ENCODE measurements at places on chromosomes 5 and 9.

DNA sequence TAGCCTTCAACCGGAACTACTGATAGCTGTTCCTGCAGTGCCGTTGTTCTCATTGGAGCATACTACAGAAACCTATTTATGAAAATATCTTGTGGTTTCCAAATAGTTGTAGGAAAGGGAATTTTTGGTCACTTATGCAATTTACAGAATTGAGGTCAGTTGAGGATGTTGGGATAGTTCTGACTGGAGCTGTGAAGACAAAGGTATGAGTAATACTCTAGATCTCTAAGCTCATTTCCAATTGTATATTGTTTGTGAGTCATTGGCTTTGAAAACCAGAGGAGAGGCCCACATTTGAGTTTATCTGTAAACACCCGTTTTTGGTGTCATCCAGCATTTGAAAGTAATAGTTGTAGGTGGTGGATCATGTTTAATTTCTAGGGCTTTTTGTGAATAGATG lies 561.3 kb upstream of the WWC1 start:
- no peak for DNase-seq

DNA sequence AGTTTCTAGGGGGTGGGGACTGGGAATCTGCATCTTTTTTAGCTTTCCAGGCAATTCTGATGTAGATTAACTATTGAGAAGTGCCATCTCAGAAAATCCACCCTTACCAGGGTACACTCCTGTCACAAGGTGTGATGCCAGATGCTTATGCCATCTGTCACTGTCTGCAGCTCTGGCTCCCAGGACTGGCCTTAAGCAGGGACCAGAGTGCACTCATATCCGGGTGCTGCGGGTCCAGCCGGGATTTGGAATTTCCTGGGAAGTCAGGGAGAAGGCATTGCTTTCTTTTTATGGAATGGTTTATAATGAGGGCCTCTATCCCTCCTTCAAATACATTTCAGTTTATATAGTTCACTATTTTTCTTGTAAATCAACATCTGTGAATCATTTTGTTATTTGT lies 92.6 kb downstream of the TMEM174 start:
- DNase-seq: no peak

- DNase-seq: no peak
These were observed 124.4 kb downstream of the SLC28A3 start for GRCh38 chr9:84216151-84216550.

DNA sequence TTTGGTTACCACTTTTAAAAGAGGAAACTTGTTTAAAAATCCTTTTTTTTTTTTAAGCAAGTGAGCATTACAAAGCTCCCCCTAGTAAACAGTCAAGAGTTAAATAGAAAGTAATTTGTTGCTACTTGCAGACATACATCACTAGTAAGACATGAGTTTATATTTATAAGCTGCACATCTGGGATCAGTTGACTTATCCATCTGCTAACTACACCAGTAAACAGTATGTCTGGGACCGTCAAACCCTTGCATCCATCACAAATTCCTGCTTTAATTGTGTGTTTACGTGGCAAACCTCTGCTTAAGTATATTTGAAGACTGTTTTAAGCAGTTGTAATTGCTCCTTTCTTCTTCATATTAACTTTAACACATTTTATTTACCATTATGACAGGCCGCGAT lies 146.8 kb downstream of the EBF1 start:
- DNase-seq: no peak

GRCh38 chr5:16505140-16505891 lies 39.7 kb upstream of the ZNF622 start:
- no peak for DNase-seq

GRCh38 chr9:111298731-111299598 lies 31.1 kb downstream of the OR2K2 start:
- peak; percentile 26 for DNase-seq

DNA sequence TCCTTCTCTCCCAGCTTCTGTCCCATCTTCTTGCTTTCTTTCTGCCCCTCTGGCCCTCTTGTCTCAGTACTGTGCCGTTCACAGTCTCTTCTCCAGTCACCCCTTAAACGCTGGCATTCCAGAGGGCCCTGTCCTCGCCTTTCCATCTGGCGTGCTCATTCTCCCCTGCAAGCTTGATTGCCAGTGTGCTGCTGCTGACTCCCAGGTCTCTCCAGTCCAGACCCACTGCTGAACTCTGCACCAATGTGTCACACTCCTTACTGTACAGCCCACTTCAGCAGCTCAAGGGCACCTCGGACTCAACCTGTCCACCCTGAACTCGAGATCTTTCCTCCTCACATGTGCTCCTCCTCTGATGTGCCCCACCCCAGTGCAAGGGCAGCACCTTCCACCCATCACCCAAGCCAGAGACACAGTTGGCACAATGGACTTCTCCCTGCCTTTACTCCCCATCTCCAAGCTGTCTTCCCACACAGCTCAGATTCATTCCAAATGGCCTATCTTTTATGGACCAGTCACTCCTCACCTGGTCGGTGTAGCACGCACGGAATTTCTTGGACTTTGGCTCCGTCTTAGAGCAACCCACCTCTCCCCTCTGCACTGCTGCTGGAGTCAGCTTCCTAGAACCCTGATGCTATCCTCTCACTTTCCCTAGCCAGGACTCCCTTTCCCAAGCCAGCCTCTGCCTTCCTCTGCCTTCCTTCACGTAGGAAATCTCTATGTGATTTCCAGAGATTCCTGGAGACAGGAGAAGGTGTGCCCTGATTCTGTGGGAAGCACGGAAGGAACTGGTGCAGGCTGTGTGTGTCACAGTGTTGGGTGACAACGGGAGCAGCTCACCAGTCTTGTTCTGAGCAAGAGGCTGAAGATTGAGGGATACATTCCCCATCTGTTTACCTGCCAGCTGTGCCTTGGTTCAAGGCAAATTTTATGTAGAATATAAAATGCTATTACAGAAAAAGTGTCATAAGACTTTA lies 26.0 kb upstream of the SLC2A8 start:
- no peak for DNase-seq

- DNase-seq: peak; percentile 38
These were observed 66.7 kb upstream of the CAST start for GRCh38 chr5:96595300-96596090.

- no peak for DNase-seq
These were observed 16.8 kb upstream of the CTSL start for GRCh38 chr9:87708986-87709728.

DNA sequence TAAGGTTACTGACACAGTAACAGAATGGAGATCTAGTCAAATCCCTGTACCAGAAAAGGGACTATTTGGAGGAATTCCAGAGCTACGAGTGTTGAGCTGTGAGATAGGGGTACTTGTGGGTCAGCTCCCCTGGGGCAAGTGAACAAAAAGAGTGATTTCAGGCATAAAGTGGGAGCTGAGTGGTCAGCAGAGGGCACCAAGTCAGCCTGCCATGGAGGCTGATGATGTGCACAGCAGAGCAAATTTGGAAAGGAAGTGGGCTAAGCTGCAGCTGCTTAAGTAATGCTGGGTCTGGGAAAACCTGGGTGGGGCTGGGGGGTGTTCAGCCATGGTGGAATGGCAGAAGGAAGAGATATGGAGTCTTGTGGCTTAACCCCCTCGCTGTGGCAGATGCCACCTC lies 327.9 kb downstream of the NTRK2 start:
- DNase-seq: no peak

DNA sequence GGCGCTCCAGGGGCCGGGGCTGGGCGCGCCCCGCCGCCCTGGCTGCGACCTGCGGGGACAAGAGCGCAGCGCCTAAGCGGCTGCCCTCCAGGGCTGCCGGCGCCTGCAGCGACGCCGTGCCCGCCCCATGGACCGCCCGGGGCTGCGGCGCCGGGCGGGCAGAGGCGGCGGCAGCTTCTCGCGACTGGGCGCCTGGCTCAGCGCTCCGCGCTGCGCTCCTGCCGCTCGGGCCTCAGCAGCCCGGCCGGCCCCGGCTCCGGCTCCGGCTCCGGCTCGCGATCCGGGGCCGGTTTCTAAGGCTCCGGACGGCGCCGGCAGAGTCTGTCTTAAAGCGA lies at the start of gene PITX1:
PITX1 (minus strand) TSS at position 328 of the 335 bp plus-strand sequence. CDS start 347 bp downstream, outside the sequence.
- DNase-seq: no peak

GRCh38 chr5:179954434-179954833 lies 46.7 kb upstream of the TBC1D9B start:
- DNase-seq: no peak

GRCh38 chr5:133702791-133703770 lies 90.7 kb upstream of the FSTL4 start:
- no peak for DNase-seq

GRCh38 chr9:138116521-138116920 lies 238.9 kb downstream of the CACNA1B start:
- DNase-seq: no peak

GRCh38 chr9:85740787-85741094 lies 1.0 kb downstream of the AGTPBP1 start:
- no peak for DNase-seq

- no peak for DNase-seq
These were observed 5.3 kb downstream of the TXNDC15 start for GRCh38 chr5:134879456-134879855.

DNA sequence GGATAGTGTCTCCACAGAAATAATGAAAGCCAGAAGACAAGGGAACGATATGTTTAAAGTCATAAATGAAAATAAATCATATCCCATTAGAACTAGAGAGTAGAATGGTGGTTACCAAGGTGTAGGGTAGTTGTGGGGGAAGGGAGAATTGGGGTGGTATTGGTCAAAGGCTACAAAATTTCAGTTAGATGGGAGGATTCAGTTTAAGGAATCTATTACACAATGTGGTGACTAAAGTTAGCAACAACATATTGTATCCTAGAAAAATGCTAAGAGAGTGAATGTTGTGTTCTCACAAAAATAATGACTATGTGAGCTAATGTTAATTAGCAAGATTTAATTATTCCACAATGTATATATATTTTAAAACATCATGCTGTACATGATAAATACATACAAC lies 27.8 kb upstream of the LARP1 start:
- DNase-seq: no peak

DNA sequence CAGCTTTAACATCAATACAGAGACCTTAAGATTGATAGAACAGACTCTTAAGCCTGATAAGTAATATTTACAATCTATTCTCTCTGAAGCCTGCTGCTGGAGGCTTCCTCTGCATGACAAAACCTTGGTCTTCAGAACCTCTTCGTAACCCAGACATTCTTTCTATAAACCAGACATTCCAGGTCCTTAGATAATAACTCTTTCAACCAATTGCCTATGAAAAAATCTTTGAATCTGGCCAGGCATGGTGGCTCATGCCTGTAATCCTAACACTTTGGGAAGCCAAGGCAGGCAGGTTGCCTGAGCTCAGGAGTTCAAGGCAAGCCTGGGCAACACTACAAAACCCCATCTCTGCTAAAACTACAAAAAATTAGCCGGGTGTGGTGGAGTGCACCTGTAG lies 327.8 kb downstream of the ENC1 start:
- DNase-seq: no peak

DNA sequence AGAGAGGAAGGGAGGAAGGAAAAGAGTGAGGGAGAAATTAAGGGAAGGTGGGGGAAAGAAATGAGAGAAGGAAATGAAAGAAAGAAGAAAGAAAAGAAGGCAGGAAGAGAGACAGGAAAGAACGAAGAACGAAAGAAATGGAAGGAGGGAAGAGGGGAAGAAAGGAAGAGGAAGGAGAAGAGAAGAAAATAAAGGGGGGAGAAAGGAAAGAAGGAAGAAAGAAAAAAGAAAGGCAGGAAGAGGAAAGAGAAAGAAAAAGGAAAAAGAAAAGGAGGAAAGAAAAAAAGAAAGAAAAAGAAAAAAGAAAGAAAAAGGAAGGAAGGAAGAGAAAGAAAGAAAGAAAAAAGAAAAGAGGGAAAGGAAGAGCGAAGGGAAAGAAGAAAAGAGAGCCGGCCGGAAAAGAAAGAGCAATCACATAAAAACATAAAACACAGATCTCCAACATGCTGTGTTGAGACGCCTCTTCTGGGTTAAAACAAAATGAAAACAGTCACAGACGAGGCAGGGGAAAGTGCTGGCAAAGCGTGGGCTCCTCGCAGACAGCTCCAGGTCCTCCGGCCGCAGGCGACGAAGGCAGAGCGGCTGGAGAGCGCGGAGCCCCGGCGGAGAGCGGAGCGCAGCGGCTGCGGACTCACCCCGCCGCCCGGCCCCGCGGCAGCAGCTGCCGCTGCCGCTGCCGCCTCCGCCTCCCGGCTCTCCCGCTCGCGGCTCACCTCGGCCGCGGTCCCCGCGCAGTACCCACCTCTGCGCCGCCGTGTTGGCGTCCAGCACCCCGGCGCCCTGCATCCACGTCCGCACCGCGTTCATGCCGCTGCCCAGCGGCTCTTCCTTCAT lies 896 bp downstream of the EBF1 start:
- DNase-seq: peak; percentile 52

DNA sequence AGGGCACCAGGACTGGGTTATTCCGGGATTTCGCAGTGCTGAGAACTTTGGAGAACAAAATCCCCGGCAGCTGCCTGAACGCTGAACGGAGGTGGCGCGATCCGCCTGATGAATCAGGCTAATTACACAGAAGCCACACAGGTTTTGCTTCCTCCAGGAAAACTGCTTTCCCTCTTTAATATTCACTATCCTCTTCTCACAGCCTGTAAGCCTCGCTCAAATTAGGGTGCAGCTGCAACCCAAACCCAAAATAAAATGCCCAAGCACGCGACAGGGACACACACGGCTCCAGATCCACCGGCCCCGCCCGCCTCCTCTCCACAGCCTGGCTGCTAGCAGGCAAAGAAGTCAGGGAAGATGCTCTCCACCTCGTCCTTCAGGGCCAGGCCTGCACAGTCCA lies 6.0 kb downstream of the SOHLH1 start:
- DNase-seq: no peak

GRCh38 chr5:160219356-160219755 lies 9.9 kb upstream of the FABP6 start:
- DNase-seq: no peak

- DNase-seq: no peak
These were observed 414.7 kb downstream of the TLE4 start for GRCh38 chr9:79986437-79986836.

GRCh38 chr9:112477330-112477729 lies 9.3 kb upstream of the KIAA1958 start:
- DNase-seq: no peak

- DNase-seq: no peak
These were observed 47.5 kb upstream of the SLC1A1 start for GRCh38 chr9:4442806-4443205.

- no peak for DNase-seq
These were observed 18.1 kb downstream of the YTHDC2 start for GRCh38 chr5:113531481-113532159.

DNA sequence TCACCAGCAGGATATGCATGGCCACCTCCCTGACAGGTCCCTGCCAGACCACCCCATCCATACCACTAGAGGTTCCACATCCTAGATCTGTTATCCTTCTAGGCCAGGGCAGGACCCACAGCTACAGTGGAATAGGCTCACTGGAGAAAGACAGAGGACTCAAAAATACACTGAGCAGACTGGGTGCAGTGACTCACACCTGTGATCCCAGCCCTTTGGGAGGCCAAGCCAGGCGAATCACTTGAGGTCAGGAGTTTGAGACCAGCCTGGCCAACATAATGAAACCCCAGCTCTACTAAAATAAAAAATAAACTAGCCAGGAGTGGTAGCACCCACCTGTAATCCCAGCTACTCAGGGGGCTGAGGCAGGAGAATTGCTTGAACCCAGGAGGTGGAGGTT lies 56.5 kb upstream of the TESK1 start:
- DNase-seq: no peak

DNA sequence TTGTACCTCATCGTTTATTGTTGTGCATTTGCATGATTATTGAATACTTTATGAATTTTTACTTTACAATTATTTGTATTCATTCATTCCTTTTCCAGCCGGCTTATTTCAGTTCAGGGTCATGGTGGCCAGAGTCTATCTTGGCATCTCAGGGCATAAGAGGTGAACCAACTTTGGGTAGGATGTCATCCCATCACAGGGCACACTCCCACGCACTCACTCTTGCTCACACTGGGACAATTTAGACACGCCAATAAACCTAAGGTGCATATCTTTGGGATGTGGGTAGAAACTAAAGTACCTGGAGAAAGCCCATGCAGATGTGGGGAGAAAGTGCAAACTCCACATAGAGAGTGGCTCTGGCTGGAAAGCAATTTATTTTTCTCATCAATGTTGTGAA lies 158.1 kb upstream of the MAST4 start:
- DNase-seq: no peak

Data from K562 (cell line).